ENCODE measurements at places on chromosomes 2 and 18.
A peak's percentile ranks its signal among the peaks of the same experiment; 100 is the strongest.

DNA sequence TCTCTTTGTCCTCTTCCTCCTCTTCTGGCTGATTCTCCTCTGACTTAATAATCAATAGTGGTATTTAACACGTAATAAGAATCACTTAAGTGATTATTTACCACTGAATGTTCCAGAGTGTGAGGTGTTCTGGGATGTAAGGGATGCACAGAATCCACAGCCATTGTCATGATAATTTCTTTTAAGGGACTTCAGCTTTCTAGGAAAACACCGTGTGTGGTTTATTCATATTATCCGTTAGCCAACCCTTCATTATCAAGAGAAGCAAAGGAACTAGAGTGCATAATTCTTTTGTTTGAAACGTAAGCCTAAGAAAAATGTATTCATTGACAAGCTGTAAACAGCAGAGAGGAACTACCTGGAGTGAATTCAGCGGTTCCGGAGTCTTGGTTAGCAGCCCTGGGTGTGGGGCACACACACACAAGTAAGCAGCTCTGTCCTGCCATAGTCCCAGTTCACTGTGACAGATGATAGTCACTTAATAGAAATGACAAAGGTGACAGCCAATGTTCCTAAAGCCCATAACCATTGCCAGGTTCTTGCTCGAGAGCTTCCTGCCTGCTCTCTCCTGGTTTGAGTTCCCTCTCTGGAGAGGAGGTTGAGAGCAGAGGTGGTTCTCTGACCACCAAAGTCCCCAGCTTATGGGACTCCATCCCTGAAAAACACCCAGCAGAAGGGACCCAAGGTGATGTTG lies 101.9 kb downstream of the ACOXL start:
- no peak for DNase-seq

DNA sequence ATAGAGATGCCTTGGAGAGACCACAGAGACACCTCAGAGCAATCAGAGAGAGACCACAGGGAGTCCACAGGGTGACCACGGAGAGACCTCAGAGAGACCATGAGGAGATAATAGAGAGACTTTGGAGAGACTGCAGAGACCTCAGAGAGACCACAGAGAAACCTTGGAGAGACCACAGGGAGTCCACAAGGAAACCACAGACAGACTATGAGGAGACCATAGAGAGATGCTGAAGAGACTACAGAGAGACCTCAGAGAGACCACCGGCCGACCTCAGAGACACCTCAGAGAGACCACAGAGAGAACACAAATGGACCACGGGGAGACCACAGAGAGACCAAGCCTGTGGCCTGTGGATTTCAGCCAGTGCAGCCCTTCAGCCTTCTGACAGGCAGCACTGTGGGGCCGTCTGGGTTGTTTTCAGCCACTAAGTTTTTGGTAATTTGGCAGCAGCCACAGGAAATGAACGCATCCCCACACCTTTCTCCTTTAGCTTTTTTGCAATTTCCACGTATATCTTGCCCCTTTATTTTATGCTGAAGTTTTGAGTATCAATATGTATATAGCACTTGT lies 11.4 kb upstream of the TMEM18 start:
- no peak for DNase-seq

DNA sequence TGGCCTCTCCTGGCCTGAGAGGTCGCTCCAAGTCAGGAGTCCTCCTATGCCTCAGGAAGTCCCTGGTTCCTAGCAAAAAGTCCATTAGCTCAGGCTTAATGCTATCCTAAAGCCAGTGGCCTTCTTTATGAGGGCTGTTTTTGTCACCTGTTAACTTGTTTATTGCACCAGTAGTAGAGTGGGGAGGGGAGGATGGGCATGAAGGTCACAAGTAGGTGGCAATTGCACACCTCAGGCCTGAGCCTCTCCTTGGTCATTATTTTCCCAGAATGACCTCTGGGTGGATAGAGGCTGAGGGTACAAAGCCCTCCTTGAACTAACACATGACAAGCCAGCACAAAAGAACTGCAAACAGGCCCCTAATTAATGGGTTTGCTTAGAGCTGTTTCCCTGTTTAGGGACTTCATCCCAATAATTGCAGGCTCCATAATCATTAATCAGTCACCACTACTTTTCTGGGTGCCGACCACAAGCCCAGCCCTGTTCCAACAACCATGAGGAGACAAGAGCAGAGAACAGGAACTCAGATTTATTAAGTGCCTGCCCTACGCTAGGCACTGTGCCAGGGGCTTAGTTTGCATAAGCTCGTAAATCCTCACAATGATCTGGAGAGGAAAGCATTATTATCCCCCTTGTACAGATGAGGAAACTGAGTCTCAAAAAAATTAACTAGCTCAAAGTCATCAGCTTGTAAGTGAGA lies 123.0 kb upstream of the PKDCC start:
- no peak for DNase-seq

DNA sequence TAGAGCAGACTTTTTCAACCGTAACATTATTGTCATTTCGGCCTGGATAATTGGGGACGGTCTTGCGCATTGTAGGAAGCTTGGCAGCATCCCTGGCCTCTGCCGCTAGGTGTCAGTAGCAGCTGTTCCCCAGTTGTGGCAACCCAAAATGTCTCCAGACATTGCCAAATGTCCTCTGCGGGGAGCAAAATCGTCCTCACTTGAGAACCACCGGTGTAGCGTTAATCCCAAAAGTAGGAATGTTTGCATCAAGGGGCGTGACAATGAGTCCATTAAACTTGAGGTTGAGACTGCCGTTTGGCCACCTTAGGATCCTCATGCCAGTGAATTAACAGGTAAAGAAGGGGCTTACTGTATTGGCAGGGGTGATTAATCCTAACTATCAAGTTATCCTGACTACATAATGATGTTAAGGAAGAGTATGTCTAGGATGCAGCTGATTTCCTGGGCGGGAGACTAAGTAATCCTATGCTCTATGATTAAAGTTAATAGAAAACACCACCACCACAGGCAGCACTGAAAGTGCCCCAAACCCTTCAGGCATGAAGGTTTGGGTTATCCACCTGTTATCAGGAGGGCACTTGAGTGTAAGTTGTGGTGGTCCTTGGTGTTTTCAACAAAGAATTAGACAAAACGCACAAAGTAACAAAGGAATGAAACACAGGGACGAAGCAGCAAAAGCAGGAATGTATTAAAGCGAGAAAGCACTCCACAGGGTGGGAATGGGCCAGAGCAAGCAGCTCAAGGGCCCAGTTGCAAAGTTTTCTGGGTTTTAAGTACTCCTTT lies 4.9 kb upstream of the ZC3H8 start:
- peak; percentile 50 for DNase-seq

- DNase-seq: peak; percentile 87
Observed at GRCh38 chr2:26900831-26901321, 52.9 kb downstream of the DPYSL5 start.

DNA sequence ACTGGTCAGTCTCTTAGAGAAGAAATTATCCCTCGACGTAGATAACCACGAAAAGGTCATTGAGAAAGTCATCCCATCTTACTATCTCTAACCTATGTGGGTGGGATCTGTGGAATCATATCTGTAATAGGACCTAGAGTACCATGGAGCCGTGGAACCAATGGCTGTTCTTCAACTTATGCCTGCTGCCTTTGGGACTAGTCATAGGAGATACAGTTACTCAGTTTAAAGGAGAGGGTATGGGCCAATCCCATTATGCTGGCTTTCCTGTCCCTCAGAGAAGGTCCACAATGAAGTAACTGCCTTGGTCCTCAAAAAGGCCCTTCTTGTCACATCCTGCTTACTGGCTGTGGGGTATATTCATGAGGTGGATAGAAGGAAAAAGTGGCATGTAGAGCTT lies 77.5 kb downstream of the FEZ2 start:
- no peak for DNase-seq

DNA sequence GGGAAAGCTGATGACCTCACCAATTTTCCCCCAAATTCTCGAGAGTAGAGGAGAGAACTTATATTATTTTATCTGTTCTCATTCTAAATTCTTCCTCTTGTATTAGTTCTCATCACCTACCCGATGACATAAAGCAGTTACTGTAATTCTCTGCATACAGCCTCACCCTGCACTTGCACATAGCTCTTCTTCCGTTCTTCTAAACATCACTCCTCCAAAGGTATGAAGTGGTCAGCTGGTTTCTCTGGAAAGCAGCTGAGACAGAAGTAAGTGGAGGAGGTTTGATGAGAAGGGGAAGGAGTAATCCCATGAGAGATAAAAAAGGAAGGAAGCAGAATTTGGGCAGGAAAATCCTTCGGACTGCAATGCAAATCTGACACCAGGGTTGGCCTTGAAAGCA lies 39.0 kb downstream of the FBXO48 start:
- no peak for DNase-seq

- DNase-seq: peak; percentile 85
Observed at GRCh38 chr2:17538844-17539554, 1.5 kb upstream of the VSNL1 start.

- DNase-seq: no peak
Observed at GRCh38 chr18:8834881-8835280, 129.5 kb downstream of the MTCL1 start.

GRCh38 chr2:215900203-215900611 lies 113.1 kb downstream of the MREG start:
- no peak for DNase-seq

GRCh38 chr18:74395648-74396154 lies 61.4 kb downstream of the DIPK1C start:
- no peak for DNase-seq

GRCh38 chr18:75478996-75479880 lies 51.7 kb upstream of the SMIM21 start:
- DNase-seq: peak; percentile 83

- no peak for DNase-seq
Observed at GRCh38 chr2:69026026-69026425, 13.0 kb downstream of the ANTXR1 start.

- DNase-seq: no peak
Observed at GRCh38 chr2:144452169-144452988, 67.5 kb downstream of the ZEB2 start.

DNA sequence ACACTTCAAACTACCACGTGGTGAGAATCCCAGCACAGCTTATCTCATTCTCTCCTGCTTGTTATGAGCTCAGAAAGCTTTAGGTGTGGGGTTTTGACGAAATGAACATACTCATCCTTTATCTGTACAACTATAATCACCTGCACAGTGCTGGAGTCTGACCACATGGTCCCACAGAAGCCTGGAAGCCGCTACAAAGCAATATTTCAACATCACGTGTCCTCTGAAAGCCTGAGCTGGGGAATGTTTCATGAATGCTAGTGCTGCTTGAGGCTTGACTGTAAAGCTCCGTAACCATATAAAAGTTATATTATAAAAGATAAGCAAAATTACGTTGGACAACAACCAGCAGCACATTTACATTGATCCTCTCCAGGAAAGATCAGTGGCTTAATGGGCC lies 43.9 kb downstream of the PIEZO2 start:
- no peak for DNase-seq

All from spinal cord (tissue), 10 donors.